ENCODE measurements at places on chromosomes 1 and 21.
A peak's percentile ranks its signal among the peaks of the same experiment; 100 is the strongest.

GRCh38 chr1:54358503-54359168, 47.6 kb downstream of the SSBP3 start:
- DNase-seq: no peak

GRCh38 chr1:147673406-147673805, 3.1 kb upstream of the ACP6 start:
- DNase-seq: peak; percentile 19

GRCh38 chr1:204506969-204507316, 9.3 kb upstream of the MDM4 start:
- peak; percentile 50 for DNase-seq

DNA sequence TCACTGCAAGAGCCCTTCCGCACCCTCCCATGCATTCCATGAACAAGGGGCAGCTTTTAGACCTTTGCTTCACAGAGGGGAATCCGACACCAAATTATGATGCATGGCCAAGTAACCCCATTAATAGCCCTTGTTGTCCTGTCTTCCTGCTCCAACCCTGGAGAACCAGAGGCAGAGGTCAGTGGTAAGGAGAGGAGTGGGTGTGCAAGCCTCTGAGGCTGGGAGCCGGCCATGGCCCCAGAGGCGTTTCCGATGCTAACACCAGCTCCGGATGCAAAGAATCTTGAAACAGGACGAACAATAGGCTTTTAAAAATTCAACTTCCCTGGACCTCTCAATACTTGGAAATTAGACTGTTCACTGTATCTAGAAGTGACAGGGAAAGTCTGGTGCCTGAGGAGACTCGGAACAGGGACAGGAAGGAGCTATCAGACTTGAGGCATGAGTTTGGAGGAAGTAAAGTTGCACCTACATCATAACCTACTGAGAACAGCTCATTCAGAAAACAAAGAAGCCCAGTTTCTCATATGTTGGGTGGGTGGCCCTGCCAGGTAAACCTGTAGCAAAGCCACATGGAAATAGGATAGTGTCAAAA, 101.2 kb upstream of the ERG start:
- no peak for DNase-seq

DNA sequence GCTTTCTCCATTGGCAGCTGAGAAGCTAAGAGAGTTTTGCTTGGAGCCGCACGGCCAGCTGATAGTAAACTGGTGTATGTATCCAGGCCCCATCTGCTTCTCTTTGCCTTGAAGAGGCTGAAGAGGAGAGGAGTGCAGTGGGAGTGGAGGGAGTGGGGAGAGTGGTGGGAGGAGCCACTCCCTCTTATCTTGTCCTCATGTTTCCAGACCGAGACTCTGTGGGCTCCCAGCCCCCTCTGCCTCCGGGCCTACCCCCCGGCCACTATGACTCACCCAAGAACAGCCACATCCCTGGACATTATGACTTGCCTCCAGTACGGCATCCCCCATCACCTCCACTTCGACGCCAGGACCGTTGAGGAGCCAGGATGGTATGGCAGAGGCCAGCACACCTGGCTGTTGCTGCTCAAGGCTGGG, 6.0 kb upstream of the LRRC71 start:
- DNase-seq: no peak

DNA sequence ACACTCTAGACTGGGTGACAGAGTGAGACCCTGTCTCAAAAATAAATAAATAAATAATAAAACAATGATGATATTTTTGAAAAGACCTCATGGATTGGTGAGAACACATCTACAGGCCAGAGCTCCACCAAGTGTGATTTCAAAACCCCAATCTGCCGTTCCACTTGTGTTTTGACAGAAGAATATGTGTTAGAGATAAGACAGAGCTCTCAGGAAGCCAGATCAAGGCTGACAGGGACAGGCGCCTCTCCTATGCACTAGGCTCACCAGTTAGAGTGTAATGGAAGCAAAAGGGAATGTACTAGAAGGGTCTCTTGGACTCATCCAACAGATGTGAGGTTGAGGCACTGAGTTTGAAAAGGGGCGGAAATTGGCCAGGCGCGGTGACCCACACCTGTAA, 110.7 kb upstream of the ERRFI1 start:
- no peak for DNase-seq

GRCh38 chr1:47906009-47906432, 91.2 kb downstream of the TRABD2B start:
- no peak for DNase-seq

DNA sequence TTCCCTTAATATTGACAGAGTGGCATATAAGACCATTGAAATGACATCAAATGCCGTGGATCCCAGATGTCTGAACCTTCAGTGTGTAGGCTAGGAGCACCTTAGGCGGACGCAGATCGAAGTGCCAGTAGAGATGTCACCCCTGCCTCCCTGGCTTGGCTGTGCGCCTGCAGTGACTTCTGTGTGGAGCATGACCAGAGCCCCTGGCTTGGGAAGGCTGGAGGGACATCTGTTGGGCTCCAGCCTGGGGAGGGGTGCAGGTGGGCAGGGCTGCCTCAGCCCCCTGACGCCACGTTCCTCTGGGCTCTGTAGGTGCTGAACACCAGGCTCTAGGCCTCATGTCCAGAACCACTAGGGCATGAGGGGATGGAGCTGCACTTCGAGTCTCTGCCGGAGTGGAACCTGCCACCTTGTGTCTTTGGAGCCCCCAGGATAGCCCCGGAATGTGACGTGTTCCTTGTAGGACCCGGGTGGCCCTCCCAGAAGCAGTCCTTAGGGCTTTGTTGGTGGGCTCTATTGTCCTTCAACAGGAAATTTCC, 103.8 kb downstream of the ADARB1 start:
- DNase-seq: no peak

DNA sequence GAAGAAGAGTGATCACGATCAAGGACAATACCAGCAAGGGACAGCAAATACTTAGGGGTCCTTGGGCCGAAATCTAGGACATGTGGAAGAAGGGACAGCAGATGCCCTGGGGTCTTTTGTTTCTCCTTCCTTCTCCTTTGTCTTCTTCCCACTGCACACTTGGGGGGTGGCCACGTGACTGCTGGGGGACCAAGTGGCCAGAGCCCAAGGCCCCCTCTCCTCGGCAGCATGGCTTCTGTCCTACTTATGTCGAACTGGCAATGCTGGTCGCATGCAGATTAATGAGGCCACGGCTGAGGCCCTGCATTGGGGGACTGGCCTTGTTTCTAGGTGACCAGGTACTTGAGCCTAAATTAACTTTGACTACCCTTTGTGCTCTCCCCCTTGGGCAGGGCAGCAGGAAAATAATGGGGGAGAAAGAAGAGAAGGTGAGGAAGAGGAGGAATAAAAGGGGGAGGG, 83.0 kb downstream of the GRIK3 start:
- no peak for DNase-seq

DNA sequence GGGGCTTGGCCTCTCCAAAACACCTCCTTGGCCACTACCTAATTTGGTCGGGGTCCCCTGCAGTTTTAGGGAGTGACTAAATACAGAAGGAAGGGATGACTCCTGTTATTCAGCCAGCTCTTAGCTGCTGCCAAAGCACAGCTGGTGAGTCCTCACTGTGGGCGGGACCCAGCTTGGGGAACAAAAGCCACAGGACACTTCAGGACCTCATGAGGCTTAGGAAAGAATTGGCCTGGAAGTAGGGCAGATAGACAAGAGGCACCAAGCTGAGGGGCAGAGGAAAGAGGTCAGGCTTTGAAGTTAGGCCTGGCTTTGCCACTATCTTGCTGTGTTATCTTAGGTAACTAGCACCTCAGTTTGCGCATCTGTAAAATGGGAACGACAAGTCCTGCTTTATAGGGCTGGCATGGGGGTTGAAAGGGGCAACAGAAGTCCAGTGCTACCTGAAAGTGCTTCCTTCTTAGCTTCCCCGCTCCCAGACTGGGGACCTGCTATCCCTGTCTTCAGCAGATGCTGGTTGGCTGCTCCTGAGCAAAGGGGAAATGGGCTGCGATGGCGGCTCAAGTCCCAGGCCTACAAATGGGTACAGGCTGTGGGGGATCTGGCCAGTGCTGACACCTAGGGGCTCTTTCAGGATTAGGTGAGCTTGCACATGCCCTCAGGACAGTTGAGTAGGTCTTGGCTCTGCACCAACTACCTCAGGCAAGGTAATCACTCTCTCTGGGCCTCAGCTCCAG, 15.7 kb downstream of the IFI6 start:
- DNase-seq: peak; percentile 82

- DNase-seq: no peak
These were observed 141.8 kb downstream of the HIVEP3 start for GRCh38 chr1:41776891-41777441.

DNA sequence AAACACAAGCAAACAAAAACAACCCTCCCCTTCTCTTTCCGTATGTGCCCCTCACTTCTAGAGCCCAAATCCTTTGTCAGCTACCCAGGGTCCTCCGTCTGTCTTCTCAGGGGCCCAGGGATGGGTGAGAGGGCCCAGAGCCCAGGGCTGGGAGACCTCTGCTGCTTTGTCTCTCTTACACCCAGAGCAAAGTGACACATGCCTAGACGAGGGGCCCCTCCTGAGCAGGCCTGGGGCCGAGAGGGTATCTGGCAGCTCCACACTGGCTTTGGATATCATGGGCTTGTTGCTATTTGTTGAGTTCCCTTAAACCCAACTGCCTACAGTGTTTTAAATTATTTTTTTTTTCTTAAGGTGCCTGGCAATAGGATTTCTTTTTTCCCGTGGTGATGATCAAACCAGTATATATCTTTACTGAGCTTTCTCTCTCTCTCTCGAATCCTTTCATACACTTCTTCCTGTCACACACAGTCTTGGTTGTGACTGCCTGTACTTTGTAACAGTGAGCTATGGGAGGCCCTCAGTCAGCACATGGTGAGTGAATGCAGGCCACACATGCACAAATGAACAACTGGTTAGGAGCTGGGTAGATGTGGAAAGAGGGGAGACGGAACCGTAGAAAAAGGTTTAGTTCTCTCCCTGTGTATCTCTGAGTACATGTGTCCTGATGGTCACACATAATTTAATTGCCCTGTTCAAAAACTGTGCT, 14.5 kb downstream of the RASSF5 start:
- no peak for DNase-seq

DNA sequence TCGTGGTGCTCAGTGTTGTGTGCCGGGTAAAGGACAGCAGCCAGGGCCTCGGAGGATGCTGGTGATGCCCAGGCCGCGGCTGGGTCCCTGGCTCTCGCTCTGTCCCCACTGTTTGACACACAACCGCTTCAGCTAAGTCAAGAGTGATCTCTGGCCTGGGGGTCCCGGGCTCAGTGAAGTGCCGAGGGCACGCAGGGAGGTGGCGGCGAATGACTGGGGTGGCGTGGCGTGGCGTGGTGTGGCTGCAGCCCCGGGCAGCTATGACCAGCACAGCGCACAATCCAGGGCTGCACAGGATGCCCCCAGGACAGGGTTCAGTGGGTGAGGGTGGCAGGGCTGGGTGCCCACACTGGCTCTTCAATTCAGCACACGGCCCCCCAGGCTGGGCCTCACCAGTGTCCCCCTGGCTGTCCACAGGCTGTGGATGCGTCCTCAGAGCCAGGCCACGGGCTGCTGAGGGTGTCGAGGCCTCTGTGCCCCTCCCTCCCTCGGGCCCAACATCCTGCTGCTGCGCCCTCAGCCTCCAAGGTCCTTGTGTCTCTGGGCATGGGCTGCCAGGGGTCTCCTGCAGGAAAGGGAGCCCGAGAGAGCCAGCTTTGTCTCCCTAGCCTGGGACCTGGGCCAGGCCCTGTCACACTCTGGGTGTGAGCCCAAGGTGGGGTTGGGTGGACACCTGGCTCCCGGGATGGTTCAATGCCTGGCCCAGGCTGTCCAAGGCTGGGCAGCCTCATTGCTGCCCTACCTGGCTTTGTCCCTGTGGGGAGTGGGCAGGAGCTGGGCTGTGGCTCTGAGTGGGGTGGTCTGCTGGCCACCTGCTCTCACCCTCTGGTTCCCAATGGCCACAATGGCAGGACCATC, 12.0 kb upstream of the SKI start:
- DNase-seq: no peak

DNA sequence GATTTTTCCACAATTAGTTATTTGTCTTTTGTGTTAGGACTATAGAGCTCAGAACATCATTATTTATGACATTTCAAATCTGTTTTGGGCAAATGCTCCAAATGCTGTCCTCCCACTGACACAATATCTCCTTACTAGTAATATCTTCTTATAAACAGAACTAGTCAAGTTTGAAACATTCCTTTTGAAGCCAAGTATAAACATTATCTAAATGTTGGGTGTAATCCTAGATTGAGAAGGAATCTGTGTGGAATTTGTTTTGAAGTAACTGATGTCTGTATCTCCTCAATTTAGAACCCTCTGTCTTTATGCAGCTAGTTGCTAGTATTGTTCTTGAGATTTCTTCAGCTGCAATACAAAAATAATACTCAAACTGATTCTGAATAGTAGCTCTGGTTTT, 28.5 kb upstream of the PAXBP1 start:
- DNase-seq: no peak

- no peak for DNase-seq
These were observed 21.7 kb upstream of the ACTRT2 start for GRCh38 chr1:2999571-2999970.

DNA sequence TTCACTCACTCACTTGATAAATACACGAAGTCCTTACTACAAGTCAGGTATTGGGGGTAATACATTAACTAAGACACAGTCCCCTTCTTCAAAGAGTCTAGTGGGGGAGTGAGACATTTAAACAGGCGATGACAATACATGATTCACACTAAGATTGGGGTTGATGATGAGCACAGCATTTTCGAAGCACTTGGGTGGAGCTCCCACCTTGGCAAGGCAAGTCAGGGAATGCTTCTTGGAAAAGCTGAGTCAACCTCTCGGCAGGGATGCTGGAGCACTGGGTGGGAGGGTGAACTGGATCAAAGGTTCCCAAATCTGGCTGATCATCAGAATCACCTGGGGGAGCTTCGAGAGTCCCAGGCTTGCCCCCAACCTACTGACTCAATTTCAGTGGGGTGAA, 57.9 kb upstream of the ENAH start:
- DNase-seq: peak; percentile 69

DNA sequence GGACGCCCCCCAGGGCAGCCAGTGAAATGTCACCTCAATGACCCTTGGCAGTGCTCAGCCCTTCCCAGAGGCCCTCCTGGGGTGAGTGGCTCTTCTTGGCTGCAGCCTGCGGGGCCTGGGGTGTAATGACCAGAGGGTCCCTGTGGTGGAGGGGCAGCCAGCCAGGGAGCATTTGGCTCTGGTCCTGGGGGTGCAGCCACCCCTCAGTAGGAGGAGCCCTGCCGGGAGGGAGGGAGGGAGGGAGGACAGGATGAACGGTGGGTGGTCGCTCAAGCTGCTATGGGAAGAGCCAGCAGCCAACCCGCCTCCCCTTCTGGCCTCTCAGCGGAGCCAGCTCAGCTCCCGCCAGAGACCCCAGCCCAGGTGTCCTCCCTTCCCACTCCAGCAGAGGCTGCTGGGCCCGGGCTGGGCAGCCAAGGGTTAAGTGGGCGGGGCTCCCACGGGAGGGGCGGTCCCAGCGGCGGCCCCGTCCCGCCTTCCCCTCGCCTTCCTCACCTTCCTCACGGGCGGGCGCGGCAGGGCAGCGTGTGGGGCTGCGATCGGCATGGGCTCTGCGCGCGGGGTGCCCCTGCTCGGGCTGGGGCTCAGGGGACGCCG, 9.0 kb upstream of the PLCH2 start:
- no peak for DNase-seq

- DNase-seq: no peak
These were observed 433.0 kb downstream of the PTPRU start for GRCh38 chr1:29669158-29669871.

All from GM03348 (cell line).